Esophagus squamous epithelium (tissue), 5 donors: ENCODE measurements at places on chromosomes 6 and 20. TPM values are rescaled to one million over a fixed set of nuclear protein-coding genes. Genes with fewer than 3 reads are reported as not detected.

DNA sequence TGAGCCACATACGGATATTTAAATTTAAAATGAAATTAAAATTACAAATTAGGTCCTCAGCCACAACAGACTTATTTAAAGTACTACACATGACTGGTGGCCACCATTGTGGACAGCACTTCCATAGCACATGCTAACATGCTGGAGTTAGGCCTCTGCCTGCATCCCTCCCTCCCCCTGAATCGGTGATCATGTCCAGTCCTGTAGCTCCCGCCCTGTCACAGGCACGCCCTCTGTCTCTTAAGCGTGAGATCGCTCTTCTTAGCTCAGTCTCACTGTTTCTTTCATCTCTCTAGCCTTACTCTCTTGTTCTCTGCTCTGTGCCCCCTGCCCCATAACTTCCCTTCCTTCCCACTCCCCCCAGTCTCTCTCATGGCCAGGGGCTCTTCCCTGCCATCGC lies 28.9 kb downstream of the ELMO2 start:
- no peak for DNase-seq

LRRC1 gene
- 26.7 TPM for total RNA-seq

VGLL2 gene
- not detected for total RNA-seq

FAM217A gene
- not detected for total RNA-seq

PLAGL1 gene
- total RNA-seq, result 14.2 TPM

GRCh38 chr6:36613200-36613995 lies 19.2 kb downstream of the SRSF3 start:
- no peak for DNase-seq

BHLHE23 gene
- total RNA-seq, result not detected

DNA sequence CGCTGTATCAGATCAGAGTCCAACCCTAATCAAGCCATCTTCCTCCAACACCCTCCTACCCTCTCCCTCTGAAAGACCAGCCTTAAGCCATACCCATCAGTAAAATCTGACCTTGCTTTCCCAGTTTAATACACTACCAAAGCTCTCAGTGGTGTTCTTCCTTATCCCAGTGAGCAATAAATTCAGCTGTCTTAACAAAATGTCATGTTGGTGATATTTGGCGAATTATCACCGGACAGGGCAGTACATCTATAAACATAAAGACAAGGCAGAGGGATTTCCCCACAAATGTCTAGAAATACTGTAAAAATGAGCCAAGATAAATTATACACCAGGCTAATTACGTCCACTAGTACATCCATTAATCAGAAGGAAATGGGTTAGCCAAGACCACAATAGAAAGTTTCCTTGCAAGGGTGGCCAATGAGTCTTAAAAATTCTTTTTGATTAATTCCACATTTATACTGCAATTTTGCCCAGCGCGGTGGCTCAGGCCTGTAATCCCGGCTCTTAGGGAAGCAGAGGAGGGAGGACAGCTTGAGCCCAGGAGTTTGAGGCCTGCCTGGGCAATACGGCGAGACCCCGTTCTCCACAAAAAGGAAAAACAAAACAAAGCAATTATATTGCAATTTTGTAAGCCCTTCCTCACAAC lies 905 bp downstream of the RARS2 start:
- no peak for DNase-seq

- DNase-seq, result no peak
These were observed 3.0 kb downstream of the GABRR1 start for GRCh38 chr6:89214197-89214596.

DNA sequence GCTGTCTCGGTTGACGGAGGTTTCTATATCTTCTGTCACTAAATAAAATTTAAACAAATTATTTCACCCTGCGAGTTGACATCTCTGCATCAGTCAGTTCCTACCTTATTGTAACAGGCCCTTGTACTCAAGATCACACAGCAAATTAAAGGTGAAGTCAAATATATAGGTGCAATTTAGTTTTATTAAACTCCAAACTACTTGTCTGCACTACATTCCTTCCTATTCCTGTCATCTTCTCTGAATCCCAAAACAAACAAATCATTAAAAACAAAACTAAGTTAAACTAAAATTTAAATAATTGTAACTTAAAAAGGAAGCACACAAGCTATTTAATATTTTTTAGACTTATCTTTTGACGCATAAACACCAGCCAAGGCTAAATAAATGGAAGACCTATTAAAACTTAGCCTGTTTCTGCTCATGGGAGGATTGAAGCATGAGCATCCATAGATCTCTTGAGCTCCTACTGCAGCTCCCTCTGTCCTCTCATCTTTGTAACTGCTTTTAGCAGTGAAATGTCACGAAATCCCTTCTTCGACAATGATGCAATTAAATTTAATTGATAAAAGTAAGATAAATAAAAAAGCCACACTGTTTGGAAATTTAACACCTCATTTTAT lies 1152.3 kb upstream of the GJE1 start:
- DNase-seq, result no peak

DNA sequence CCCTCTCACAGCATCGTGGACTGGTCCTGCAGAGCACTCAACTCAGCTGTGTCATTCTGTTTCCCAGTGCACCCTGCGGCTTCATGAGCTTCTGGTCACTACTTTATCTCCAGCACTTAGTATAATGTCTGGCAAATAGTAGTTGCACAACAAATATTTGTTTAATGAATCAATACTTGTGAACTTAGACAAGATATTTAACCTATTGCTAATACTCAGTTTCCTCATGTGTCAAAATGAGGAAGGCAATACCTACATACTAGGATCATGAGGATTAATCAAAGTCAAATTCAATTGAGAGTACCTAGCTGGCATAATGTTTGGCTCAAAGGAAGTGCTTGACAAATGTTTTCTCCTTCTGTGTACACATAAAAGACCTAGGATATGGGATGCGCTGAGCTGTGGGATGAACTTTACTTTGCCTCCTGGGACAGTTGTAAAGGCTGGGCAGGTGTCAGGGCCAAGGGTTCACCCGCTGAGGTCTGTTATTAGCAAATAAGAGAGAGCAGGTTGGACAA lies 86.3 kb downstream of the FNDC1 start:
- no peak for DNase-seq

ITPR3 gene
- 33.4 TPM for total RNA-seq

DEFB126 gene
- total RNA-seq, result not detected
